ENCODE measurements at places on chromosomes 2 and 18.

- no peak for DNase-seq
Measured at GRCh38 chr2:40751981-40752380, 300.1 kb upstream of the SLC8A1 start.

- DNase-seq, result no peak
Measured at GRCh38 chr2:33595385-33595784, 3.7 kb downstream of the FAM98A start.

DNA sequence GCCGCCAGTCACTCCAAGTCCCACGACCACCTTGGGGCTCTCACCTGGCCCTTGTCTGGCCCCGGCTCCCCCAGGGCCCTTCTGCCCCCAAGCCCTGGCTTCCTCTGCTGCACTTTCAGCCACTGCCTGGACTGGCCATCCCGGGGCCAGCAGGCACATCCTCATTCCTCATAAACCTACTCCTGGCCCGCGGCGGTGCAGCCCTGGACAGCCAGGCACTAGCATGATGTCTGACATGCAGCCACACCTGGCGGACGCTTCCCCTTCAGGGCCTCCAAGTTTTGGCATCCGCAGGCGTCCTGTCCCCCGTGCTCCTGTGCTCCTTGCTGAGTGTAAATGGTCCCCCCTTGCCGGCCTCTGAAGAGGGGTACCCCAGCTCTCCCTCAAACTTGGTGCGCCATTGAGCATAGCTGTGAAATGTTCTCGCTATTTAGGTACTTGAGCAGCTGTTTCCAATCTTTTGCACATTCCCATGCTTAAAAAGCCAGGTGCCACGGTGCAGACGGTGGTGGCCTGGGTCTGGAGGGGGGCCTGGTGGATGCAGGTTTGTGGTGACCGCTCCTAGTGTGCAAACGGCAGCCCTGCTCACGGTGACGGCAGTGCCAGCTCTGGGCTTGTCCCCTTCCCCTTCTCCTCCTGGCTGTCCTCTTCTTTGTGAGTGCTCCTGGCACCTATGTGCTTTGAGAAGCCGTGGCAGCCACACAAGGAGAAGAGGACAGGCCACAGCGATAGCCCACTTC, 123.8 kb downstream of the MBP start:
- no peak for DNase-seq

- no peak for DNase-seq
Measured at GRCh38 chr18:6069103-6069502, 173.8 kb upstream of the TMEM200C start.

GRCh38 chr2:37375741-37376288, 31.4 kb downstream of the QPCT start:
- no peak for DNase-seq

DNA sequence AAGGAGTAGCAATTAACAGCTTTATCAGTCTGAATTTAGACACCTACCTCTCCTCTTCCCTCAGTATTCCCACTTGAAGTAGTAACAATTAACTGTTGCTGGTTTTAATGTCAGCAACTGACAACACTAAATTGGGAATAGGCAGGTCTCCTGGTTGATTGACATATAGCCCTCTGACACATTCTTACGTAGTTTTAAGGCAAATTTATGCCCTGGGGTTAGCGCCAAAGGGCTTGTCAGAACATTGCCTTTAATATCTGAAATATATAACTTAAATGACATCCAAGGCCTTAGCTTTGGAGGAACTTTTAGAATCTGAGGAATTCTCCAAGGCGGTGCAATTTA, 7.4 kb downstream of the ASXL3 start:
- no peak for DNase-seq

GRCh38 chr2:37973615-37974353, 48.7 kb downstream of the RMDN2 start:
- no peak for DNase-seq

DNA sequence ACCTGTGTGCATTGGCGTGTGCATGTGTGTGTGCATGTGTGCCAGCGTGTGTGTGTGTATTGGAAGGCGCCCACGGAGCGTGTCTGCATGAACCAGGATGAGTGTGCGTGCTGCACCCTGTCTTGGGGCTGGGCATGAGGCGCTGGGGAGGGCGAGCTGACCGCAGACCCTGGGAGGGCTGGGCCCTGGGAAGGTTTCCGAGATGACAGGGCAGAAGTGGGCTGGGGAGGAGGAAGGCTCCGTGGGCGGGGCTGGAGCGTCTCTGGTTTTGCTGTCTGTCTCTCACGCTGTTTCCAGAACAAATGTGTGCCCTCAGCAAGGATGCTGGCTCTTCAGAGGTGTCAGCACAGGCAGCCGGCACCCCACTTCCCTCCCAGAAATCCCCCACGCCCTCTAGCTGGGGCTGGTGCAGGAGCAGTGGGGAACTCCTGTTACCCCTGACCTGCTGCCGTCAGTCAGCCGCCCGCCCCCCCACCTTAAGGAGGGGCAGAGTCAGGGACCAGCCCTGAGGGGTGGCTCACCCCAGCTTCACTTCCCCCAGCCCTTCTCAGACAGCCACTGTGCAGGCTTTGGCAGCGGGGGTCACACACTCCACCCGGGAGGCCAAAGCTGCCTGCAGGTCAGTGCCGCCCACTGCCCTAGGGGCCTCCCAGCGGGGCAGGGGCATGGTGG, at the start of gene GPR35:
GPR35 (plus strand) TSS at position 531 of the 672 bp plus-strand sequence. CDS start 4,473 bp downstream, outside the sequence.
- no peak for DNase-seq

DNA sequence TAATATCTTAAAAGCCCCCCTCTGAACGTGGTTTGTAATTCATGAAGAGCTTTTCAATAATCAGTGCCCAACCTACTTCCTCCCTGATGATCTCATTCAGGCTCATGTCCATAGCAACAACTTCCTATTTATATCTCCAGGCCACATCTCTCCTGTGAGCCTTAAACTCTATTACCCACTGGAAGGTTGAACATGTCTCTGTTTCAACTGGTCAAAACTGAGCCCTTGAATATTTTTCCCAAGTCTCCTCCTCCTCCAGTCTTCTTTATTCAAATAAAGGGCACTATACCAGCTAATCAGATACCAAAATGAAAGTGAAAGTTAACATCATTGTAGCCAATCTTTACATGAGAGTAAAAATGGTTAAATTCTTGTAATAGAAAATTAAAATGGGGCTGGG, 63.7 kb upstream of the ITGA4 start:
- no peak for DNase-seq

GRCh38 chr2:193627927-193628272, 1433.2 kb upstream of the TMEFF2 start:
- DNase-seq, result no peak

DNA sequence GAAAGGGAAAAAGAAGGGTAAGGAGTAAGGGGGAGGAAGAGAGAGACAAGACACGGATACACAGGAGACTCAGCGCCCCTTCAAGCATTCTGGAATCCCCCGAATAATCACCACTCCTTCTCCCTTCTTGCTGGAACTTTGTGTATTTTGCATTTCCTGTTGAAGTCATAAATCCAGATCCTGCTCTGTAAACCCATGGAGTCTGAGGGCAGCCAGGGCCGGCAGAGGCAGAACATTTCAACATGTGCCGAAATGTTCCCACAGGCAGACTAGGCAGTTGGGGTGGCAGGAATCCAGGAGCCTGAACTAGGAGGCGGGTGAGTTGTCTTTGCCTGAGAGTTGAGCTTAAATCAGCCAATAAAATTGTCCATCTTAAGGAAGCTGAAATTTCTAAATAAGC, 193.1 kb downstream of the SH3RF3 start:
- no peak for DNase-seq

DNA sequence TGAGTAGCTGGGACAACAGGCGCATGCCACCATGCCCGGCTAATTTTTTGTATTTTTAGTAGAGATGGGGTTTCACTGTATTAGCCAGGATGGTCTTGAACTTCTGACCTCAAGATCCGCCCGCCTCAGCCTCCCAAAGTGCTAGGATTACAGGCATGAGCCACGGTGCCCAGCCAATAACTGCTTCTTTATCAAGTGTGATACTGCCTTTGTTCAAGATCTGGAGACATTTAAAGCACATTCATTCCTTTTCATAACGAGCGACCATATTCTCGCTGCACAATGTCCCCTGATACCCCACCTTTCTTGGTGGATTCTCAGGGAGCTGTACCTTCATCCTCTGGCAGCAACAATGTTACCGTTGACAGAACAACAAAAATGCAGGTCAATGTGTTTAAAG, 75.4 kb downstream of the PIEZO2 start:
- DNase-seq, result no peak

DNA sequence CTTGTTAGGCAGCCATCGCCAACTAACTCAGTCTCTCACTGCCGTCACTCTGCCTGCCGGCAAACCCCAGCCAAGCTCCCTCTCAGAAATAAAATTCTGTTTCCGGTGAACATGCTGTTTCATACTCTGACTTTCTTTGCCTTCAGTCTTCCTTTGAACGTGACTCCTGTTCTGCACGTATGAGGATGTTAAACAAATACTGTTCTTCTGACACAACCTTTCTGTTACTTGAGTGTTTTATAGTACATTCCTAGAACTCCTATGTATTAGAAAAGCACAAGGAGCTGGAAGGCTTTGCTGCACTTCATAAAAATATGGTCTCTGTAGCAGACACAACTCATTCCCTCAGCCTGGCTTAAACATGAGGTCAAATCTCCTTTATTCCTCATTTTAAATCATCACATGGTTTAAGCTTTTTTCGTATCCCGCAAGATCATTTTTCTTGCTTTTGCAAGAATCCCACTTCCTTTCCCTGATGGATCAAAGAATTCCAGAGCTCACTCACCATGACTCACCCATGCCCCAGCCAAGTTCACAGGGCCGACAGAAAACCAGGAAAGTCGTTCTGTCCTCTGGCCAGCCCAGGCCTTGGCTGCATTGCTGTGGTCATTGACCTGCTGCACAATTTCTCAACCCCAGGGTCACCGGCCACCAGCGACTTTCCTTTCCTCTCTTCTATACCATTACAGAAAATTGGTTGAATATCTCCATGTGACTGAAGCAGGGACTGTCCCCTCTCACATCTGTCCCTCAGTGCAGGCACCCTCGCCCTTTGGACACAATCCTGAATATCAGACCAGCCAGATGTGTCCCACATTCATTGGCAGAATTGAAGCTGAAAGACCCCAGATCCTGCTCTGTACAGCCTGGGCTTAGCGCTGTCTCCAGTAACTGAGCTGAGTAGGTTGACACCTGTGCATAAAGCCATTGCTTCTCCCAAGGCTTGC, 183.1 kb upstream of the ARL4C start:
- no peak for DNase-seq

DNA sequence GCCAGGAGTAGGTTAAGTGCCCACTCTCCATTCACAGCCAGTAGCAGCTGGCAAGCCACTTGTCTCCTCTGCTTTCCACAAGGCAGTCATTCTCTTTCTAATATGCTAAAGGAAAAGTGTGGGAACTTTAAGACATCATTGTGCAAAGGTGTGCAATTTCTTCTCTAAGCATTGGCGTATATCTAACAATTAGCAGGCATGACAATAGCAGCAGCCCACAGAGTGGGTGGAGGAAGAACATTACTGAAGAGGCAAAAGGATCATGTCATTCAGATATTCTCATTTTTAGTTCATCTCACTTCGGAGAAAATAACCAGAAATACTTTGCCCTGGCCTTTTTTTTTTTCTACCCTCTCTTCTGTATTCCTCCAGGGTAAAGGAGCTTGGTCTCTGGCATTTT, 177.6 kb downstream of the DNAH7 start:
- no peak for DNase-seq

DNA sequence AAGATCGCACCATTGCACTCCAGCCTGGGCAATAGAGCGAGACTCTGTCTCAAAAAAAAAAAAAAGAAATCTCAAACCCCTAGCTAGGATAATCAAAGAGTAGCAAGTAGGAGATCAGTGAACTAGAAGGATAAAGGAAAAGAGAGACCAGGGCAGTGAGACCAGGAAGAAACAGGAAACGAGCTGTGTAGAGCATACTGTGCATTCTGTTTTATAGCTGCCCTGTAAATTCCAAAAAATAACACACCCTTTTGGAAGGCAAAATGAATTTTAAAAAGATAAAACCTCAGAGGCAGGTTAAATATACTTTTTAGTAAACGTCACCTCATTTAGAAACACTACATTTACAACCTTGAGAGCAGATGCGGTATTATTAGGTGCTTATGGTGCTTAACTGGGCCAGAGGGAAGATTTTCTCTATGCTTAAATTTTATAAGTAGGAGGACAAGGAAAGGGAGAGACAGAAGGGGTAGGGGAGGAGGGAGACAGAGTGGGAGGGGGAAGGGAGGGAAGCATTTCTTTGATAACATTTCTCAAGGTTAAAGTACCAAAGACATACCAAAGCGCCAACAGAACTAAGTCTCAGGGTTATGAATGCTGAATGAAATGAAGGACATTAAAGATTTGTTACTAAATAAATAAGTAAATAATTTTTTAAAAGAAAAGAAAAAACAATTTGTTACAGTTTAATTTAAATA, 30.1 kb downstream of the FEZ2 start:
- DNase-seq, result no peak

GRCh38 chr2:166727095-166727494, 161.2 kb upstream of the XIRP2 start:
- no peak for DNase-seq

- no peak for DNase-seq
Measured at GRCh38 chr2:64504774-64505720, 19.1 kb upstream of the AFTPH start.

- DNase-seq, result no peak
Measured at GRCh38 chr18:24231773-24232735, 93.2 kb downstream of the CABYR start.

GRCh38 chr2:69192176-69192945, 179.4 kb downstream of the ANTXR1 start:
- DNase-seq, result no peak

DNA sequence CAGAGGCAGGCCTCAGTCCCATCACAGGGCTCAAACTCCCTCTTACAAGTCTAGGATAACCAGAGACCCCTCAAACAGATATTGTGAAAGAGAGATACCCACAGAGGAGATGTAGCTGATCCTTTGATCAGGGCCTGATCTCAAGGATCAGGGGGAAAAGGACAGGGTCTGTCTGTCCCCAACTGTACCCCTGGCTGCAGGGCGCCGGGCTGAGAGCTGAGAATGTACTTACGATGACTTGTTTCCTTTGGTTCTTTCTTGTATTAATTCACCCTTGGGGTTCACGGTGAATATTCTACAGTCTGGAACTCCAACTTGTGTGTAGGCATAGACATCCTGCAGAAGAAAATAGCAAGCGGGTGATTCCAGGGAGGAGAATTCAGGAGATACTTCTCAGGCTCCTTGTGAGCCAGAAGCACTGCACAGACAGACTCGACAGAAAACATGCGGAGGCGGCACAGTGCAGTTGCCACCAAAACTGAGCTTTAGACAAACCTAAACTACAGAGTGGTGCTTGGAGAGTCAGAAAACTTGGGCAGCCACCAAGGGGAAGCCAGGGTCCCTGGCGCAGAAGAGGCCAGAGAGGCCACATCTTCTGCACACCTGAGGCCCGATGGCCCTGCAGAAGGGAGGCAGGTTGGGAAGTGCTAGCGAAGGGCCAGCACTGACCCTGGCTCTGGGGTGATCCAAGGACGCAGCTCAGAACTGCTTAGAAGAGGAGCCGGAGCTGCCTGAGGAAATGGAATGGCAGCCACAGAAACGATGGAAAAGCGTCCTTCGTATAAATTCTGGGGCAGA, 73.9 kb downstream of the EMILIN2 start:
- DNase-seq, result no peak

DNA sequence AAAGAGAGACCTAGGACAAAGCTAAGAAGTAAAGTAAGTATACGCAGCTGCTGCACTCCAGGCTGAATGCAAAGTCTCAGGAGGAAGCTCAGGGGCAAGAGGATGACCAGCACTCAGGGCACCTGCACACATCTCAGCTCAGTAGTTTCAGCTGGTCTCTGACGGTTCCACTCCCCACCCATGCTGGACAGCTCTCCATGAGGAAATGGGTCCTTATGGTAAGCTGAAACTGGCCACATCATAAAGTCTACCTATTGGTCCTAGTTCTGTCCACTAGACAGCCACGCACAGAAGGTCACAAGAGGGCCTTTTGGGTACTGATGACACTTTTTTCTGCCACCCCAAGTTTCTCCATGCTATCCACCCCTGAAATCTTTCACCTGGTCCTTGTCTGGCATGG, 215.3 kb downstream of the TTC32 start:
- no peak for DNase-seq

GRCh38 chr2:190829642-190830041, 51.0 kb upstream of the GLS start:
- no peak for DNase-seq
